Tibial nerve (tissue), 4 donors: ENCODE measurements at places on chromosomes 7 and 10.

GRCh38 chr7:157514746-157515145 is 177.9 kb downstream of the DNAJB6 start:
- no peaks in the 10 kb centered on the region for H3K4me1 ChIP-seq
- no peak overlapping the region for H3K27ac ChIP-seq
- no peaks in the 10 kb centered on the region for H3K27me3 ChIP-seq
- H3K4me3 ChIP-seq, result no peak overlapping the region
- H3K36me3 ChIP-seq, result no peaks in the 10 kb centered on the region

- no peak overlapping the region for H3K4me3 ChIP-seq
- no peak for DNase-seq
- no peaks in the 10 kb centered on the region for H3K27me3 ChIP-seq
- no peak overlapping the region for H3K27ac ChIP-seq
- no peaks in the 10 kb centered on the region for H3K4me1 ChIP-seq
- H3K36me3 ChIP-seq, result no peaks in the 10 kb centered on the region
Observed at GRCh38 chr7:28239823-28240204, 59.2 kb upstream of the JAZF1 start.

DNA sequence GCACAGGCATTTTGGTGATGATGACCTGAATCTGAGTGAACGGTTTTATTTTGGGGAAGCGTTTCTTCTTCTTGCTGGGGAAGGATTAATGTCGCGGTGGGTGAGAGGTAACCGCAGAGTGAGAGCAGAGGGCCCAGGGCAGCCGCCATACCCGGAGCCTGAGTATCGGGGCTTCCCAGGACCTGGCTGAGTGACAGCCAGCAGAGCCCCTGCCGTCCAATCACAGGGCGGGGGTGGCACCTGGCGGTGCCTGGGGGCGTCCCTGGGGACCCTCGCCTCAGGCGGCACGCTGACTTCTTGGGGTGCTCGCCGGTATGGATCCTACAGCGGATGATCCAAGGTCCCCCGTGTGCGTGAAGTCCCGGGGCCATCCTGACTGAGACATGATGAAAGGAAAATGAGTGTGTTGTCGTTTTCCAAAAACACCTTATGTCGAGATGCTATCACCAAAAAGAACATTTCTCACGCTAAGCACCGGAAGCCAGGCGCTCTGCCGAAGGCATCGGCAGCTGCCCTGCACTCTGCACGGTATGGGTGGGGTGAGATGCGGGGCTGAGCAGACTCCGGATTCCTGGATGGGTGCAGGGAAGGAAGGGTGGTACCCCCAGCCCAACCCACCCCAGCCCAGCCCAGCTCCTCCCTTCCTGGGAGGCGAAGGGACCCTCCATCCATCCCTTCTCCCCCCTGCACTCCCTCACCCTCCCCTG is 227.9 kb upstream of the SHH start:
- H3K27ac ChIP-seq, result no peak overlapping the region
- no peaks in the 10 kb centered on the region for H3K36me3 ChIP-seq
- H3K27me3 ChIP-seq, result no peaks in the 10 kb centered on the region

GRCh38 chr10:14731875-14732512 is 42.7 kb downstream of the FAM107B start:
- H3K27ac ChIP-seq, result no peak overlapping the region
- no peaks in the 10 kb centered on the region for H3K36me3 ChIP-seq
- DNase-seq, result no peak
- H3K27me3 ChIP-seq, result no peaks in the 10 kb centered on the region

- H3K27ac ChIP-seq, result no peak overlapping the region
- no peaks in the 10 kb centered on the region for H3K27me3 ChIP-seq
- no peaks in the 10 kb centered on the region for H3K36me3 ChIP-seq
- peaks cover 8% of the 10 kb centered on the region for H3K4me1 ChIP-seq
- DNase-seq, result no peak
Observed at GRCh38 chr7:106076537-106076936, 35.6 kb downstream of the SYPL1 start.

GRCh38 chr7:117937049-117937752 is 64.0 kb upstream of the CTTNBP2 start:
- DNase-seq, result no peak
- H3K27me3 ChIP-seq, result no peaks in the 10 kb centered on the region
- no peak overlapping the region for H3K27ac ChIP-seq
- no peaks in the 10 kb centered on the region for H3K4me1 ChIP-seq

- H3K27ac ChIP-seq, result no peak overlapping the region
- H3K4me1 ChIP-seq, result no peaks in the 10 kb centered on the region
- no peak overlapping the region for H3K4me3 ChIP-seq
- no peaks in the 10 kb centered on the region for H3K27me3 ChIP-seq
- no peak for DNase-seq
Observed at GRCh38 chr7:143429770-143430698, 13.2 kb upstream of the TAS2R60 start.

- H3K36me3 ChIP-seq, result no peaks in the 10 kb centered on the region
- no peak for DNase-seq
- H3K27me3 ChIP-seq, result no peaks in the 10 kb centered on the region
- no peak overlapping the region for H3K4me3 ChIP-seq
- H3K4me1 ChIP-seq, result no peaks in the 10 kb centered on the region
- no peak overlapping the region for H3K27ac ChIP-seq
Observed at GRCh38 chr10:69873135-69873639, 71.5 kb downstream of the COL13A1 start.

DNA sequence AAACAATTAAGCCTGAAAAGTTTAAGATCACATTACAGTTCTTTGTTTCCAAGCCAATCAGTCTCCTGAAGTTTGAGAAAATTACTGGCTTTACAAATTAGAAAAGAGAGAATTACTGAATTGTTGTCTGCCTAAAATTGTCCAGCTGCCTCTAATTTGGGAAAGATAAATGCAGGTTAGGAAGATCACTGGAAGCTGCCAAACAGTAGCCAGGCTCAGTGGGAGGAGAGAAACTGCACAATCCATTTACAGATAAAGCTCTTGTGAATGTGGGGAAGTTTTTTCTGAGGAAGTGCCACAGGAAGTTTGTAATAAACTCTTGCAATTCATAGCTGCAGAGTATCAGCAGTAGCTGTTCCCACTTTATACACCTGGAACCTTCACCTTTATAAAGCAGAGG is 100.7 kb downstream of the IQUB start:
- H3K36me3 ChIP-seq, result no peaks in the 10 kb centered on the region
- no peak overlapping the region for H3K4me3 ChIP-seq
- no peak overlapping the region for H3K27ac ChIP-seq
- DNase-seq, result no peak
- H3K27me3 ChIP-seq, result no peaks in the 10 kb centered on the region

GRCh38 chr7:127876393-127876792 is 154.8 kb downstream of the LRRC4 start:
- H3K4me3 ChIP-seq, result no peak overlapping the region
- no peak overlapping the region for H3K27ac ChIP-seq
- no peaks in the 10 kb centered on the region for H3K27me3 ChIP-seq

- no peaks in the 10 kb centered on the region for H3K36me3 ChIP-seq
- H3K4me1 ChIP-seq, result no peaks in the 10 kb centered on the region
- H3K4me3 ChIP-seq, result no peak overlapping the region
- no peak overlapping the region for H3K27ac ChIP-seq
Observed at GRCh38 chr10:13038391-13038790, 36.9 kb upstream of the CCDC3 start.

- no peak overlapping the region for H3K27ac ChIP-seq
- no peak for DNase-seq
- H3K27me3 ChIP-seq, result no peaks in the 10 kb centered on the region
- no peaks in the 10 kb centered on the region for H3K36me3 ChIP-seq
Observed at GRCh38 chr10:124481717-124482116, 20.1 kb downstream of the LHPP start.

DNA sequence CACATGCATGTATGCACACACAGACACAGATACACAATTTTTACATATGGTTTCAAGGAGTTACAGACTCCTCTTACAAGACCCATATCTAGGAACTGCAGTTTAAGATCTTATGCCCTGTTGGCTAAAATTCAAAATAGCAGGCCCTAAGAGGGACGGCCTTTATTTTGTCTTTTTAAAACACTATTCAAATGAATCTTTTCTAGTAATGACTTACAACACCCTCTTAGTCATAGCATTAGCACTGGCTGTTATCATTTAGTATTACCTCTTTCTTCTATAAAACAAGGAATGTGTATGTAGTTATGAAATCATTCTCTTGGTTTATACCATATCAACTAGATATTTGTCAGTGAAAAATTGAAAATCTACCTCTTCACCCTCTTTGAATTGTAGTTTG is 15.3 kb downstream of the PAPSS2 start:
- H3K27ac ChIP-seq, result no peak overlapping the region
- H3K36me3 ChIP-seq, result no peaks in the 10 kb centered on the region
- peaks cover 27% of the 10 kb centered on the region for H3K4me1 ChIP-seq
- no peaks in the 10 kb centered on the region for H3K27me3 ChIP-seq
- H3K4me3 ChIP-seq, result no peak overlapping the region

GRCh38 chr10:128167926-128168520 is 41.8 kb upstream of the MKI67 start:
- H3K27me3 ChIP-seq, result no peaks in the 10 kb centered on the region
- H3K4me3 ChIP-seq, result no peak overlapping the region

GRCh38 chr10:95767884-95768556 is 12.1 kb downstream of the ENTPD1 start:
- H3K27ac ChIP-seq, result no peak overlapping the region
- H3K4me3 ChIP-seq, result no peak overlapping the region

DNA sequence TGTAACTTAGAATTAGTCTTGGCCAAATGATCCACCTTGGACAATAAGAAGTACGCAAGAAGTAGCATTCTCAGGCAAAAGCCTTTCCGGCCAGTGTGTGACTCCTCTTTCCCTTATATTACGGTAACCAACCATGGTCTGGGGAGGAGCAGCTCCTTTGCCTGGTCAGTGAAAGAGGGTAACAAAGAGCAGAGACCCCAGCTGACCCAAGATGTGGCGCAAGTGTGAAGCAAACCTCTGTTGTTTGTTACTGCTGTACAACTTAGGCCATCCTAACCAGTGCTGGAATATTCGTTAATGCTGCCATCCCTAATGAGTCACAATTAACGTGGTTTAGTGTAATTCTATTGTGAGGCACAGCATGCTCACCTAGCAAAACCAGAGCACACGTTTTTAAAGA is 44.0 kb downstream of the HIPK2 start:
- no peaks in the 10 kb centered on the region for H3K4me1 ChIP-seq
- peaks cover 7% of the 10 kb centered on the region for H3K36me3 ChIP-seq
- no peaks in the 10 kb centered on the region for H3K27me3 ChIP-seq

GRCh38 chr10:1627945-1628344 is 109.4 kb downstream of the ADARB2 start:
- DNase-seq, result no peak
- no peaks in the 10 kb centered on the region for H3K4me1 ChIP-seq
- H3K27me3 ChIP-seq, result no peaks in the 10 kb centered on the region
- H3K4me3 ChIP-seq, result no peak overlapping the region

DNA sequence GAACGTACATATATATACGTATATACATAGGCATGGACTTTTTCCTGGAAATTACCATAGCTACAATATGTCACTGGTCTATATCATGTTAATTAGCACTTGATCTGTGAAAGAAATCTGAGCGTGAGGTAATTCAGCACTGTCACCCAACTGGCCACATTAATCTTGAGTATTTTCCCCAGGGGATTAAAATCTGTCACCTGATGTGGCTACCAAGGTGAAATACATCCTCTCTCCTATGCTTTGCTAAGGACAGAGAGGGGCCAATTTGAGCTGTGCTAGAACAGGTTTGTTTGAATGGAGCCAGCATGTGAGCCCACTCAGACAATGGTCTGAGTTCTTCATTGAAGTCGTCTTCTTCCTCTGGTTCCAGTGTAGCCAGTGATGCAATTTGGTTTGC is 33.3 kb downstream of the CYCS start:
- DNase-seq, result no peak
- H3K4me1 ChIP-seq, result peaks cover 6% of the 10 kb centered on the region
- H3K27me3 ChIP-seq, result no peaks in the 10 kb centered on the region
- H3K27ac ChIP-seq, result no peak overlapping the region

GRCh38 chr10:49474901-49475300 is 64.0 kb downstream of the ERCC6 start:
- no peak overlapping the region for H3K4me3 ChIP-seq
- DNase-seq, result no peak
- H3K27me3 ChIP-seq, result no peaks in the 10 kb centered on the region
- H3K4me1 ChIP-seq, result no peaks in the 10 kb centered on the region
- no peaks in the 10 kb centered on the region for H3K36me3 ChIP-seq

- no peaks in the 10 kb centered on the region for H3K27me3 ChIP-seq
- no peak overlapping the region for H3K27ac ChIP-seq
- no peaks in the 10 kb centered on the region for H3K36me3 ChIP-seq
- DNase-seq, result no peak
Observed at GRCh38 chr7:90980545-90980944, 283.7 kb upstream of the FZD1 start.

DNA sequence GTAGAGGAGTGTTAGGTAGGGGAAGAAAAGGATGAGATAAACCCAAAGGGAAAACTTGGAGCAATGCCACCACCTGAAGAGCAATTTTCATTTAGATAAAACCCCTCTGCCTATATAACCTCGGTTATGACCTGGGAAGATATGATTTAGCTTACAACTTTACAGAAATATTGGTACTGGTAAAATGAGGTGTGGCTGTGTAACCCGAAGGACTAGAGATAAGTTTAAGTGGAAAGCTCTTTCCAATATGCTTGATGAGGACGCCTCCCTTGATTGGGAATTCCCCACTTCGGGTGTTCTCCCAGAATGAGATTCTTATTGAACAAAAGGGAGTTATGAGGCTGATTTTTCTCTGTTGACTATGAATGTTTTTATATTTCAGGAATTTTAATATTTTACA is 109.5 kb upstream of the CDK6 start:
- no peaks in the 10 kb centered on the region for H3K27me3 ChIP-seq
- no peaks in the 10 kb centered on the region for H3K4me1 ChIP-seq
- no peak overlapping the region for H3K27ac ChIP-seq
- no peaks in the 10 kb centered on the region for H3K36me3 ChIP-seq

DNA sequence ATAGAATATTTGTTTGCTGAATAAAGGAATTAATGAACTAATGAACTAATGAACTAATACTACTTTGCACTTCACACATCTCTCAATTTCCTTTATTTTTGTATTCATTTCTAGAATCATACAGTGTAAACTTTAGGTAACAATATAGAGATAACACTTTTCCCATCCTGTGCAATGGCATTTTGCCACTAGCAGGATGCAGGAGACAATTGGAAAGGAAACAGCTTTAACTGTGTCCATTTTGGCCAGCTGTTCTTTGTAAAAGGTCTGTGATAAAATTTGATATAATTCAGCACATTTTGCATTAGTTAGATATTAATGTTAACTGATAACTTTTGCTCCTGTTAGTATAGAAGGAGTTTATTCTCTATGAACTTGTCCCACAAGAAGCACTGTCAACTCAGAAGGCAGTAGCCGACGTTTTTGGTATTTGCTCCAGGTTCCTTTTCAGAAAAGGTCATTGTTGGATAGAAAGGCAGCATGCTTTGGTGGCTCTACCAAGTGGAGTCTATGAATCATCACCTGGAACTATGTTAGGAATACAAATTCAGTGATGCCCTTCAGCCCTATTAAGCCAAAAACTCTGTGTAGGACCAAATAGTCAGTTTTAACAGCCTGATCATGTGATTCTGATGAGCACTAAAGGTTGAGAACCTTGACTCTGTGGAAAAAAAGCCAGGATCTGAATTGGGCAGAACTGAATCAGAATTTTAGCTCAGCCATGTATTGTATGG is 86.6 kb downstream of the NRG3 start:
- H3K27ac ChIP-seq, result no peak overlapping the region
- no peak for DNase-seq
- no peaks in the 10 kb centered on the region for H3K36me3 ChIP-seq
- no peaks in the 10 kb centered on the region for H3K4me1 ChIP-seq

GRCh38 chr7:72453471-72453870 is 41.3 kb upstream of the CALN1 start:
- no peak for DNase-seq
- H3K27ac ChIP-seq, result no peak overlapping the region
- no peaks in the 10 kb centered on the region for H3K4me1 ChIP-seq
- H3K27me3 ChIP-seq, result no peaks in the 10 kb centered on the region
- H3K4me3 ChIP-seq, result no peak overlapping the region

GRCh38 chr10:132899054-132899750 is 43.2 kb downstream of the CFAP46 start:
- H3K36me3 ChIP-seq, result no peaks in the 10 kb centered on the region
- H3K27me3 ChIP-seq, result no peaks in the 10 kb centered on the region
- no peak for DNase-seq
